Pancreas (tissue), 10 donors: ENCODE measurements at places on chromosomes 13 and 19. TPM values are rescaled to one million over a fixed set of nuclear protein-coding genes. Genes with fewer than 3 reads are reported as not detected.

DNA sequence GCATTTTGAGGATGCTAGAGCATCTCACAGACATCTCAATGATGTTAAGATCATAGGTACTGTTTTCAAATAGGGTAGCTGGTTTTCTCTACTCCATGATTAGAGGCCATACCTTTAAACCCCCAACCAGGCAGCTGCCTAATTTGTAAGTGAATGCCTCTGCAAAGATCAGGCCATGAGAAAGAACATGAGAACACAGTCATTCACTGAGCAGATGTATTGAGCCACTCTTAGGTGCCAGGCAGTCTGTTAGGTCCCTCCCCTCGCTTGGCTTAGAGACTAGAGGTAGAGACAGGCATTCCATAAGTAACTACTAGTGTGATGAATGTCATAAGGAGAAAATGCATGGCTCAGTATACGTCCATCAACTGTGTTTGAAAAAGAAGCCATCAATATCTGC, 410.0 kb downstream of the FGF9 start:
- DNase-seq: no peak
- H3K4me3 ChIP-seq: no peak overlapping the region
- no peaks in the 10 kb centered on the region for H3K36me3 ChIP-seq
- H3K27ac ChIP-seq: no peak overlapping the region

DNA sequence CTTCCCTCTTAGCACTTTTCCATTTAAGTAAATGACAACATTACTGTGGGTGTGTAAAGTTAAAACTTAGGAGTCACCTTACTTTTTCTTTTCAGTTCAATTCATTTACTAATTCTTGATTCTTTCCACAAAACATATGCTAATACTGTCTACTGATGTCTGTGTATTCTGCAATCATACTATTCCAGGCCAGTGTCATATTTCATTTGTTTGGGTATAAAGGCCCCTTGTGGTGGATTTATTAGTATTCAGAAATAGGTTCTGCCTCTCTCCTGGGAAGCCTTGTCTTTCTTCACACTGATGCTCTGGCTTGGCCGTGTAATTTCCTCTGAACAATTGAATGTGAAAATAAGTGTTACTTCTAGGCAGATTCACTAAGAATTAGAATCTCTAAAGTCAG, 621.9 kb upstream of the SPRY2 start:
- no peak overlapping the region for H3K27ac ChIP-seq
- H3K4me1 ChIP-seq: no peaks in the 10 kb centered on the region

DNA sequence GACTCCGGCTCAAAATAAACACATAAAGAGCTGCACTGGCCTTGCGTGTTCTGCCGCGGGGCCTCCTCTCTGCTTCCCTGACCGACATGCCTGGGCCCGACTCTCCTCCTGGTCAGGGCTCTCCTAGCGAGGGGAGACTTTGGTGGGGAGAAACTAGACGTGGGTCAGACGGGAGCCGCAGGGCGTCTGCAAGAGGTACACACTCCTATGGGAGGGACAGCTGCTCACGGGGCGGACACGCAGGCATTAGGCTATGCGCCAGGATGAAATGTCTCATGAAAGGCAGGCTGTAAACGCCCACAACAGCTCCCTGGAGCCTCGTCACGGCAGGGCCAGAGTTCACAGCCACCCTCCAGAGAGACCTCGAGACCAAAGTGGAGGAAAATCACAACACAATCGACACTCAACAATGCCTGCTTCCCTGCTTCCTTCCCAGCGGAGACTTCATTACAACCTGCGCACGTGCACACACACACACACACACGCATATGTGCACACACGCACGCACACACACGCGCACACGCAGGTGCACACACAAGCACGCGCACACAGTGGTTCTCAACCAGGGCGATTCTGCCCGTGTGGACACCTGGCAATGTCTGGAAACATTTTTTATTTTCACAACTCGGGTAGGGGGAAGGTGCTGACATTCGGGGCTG, 5.8 kb downstream of the SLC39A3 start:
- H3K27me3 ChIP-seq: no peaks in the 10 kb centered on the region
- H3K36me3 ChIP-seq: no peaks in the 10 kb centered on the region
- H3K27ac ChIP-seq: no peak overlapping the region
- no peak overlapping the region for H3K4me3 ChIP-seq

DNA sequence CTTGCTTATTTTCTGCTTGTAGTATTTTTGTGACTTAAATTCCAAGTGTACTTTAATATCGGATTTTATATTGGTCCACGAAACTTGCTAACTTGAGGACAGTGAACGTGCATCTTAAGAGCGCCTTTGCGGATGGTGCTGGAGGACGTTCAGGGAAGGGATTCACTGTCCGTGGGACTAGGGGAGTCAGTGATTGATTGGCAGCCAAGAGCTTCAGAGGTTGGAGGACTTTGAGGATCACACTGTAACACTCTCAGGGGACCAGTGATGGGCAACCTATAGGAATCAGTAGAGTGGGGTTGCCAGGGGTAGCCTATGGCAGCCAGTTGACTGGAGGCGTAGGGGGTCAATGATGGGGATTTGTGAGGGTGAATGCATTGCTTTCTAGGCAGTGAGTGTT, 516 bp downstream of the ZNF175 start:
- no peak for DNase-seq
- no peaks in the 10 kb centered on the region for H3K36me3 ChIP-seq
- no peak overlapping the region for H3K27ac ChIP-seq
- H3K27me3 ChIP-seq: no peaks in the 10 kb centered on the region

DNA sequence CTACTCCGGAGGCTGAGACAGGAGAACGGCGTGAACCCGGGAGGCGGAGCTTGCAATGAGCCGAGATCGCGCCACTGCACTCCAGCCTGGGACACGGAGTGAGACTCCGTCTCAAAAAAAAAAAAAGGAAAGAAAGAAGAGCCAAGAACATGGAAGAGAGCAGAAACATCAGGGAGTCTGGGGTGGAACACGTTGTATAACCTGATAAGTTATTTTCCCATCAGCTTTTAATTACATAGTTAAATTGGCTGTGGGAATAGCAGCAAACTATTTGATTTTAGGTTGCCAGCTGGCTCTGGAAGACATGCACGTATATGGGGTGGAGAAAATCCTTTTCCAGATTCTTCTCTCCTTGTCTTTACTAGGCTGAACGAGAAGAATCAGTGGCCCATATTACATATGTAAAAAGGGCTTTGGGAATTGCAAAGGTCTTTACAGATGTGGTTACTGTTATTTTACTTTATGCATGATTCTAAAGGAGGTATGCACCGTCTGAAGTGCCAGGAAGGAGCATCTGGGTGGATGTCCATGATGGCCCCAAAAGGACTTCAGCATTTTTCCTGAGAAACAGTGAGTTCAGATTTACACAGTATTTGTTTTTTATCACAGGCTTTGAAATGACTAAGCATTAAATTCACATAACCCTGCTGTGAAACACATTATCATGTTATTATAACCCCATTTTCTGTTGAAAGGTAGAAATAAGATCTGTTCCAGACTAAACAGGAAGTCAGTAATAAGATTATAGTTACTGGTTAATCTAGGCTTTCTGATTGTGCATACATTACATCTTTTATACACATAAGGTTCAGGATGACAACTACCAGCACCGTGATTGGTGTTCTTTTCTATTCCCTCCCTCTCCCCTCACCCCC, 4.6 kb upstream of the NAA16 start:
- no peaks in the 10 kb centered on the region for H3K27me3 ChIP-seq
- H3K27ac ChIP-seq: peak overlapping the region; percentile 83
- H3K4me3 ChIP-seq: peak overlapping the region; percentile 22
- no peak for DNase-seq

- H3K27me3 ChIP-seq: no peaks in the 10 kb centered on the region
- H3K27ac ChIP-seq: no peak overlapping the region
- no peak overlapping the region for H3K4me3 ChIP-seq
- no peak for DNase-seq
- H3K36me3 ChIP-seq: no peaks in the 10 kb centered on the region
These were observed 2.5 kb upstream of the PRAM1 start for GRCh38 chr19:8504919-8505318.

Gene FBXW9
- 3.1 TPM for total RNA-seq

GRCh38 chr13:107025991-107026390, 458.1 kb upstream of the ARGLU1 start:
- H3K4me1 ChIP-seq: peaks cover 8% of the 10 kb centered on the region
- H3K27ac ChIP-seq: peak overlapping the region; percentile 40
- no peaks in the 10 kb centered on the region for H3K36me3 ChIP-seq
- H3K4me3 ChIP-seq: no peak overlapping the region
- DNase-seq: peak; percentile 65

Gene ZNF560
- not detected for total RNA-seq
